Activated CD4-positive, alpha-beta T cell treated with anti-CD3 and anti-CD28 coated beads for 4 hours (primary cell): ENCODE measurements at places on chromosomes 3 and 15.

DNA sequence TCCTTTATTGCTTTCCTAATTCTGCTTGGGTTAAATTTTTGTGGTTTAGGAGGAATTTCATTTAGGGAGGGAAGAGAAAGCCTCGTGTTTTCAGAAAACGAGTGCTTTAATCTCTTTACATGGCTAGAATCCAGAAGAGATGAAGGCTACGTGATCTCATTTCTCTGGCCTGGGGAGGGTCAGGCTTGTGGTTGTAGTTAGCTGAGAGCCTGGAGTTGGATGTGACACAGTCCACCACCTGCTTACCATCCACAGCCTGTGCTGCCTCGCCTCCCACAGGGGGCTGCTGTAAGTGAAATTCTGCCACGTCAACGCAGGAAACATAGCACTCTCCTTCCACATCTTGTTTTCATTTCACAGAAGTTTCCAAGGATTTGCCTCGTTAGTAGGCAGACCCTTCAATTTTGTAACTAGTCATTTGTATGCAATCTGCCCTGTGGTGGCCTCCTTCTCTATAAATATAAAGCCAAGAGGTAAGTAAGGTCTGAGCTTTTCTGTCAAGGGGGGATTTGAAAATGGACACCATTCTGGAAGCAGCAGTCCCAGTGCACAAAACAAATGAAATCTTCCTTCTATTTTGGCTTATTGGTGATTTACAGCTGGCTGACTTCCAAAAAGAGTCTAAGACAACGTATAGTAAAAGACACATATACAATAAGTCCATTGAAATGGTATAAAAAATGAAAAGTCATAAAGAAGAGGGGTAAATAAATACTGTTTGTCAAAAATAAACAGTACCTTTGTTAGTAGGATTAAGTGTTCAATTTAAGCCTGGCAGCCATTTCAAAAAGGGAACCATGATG lies 3.4 kb downstream of the GXYLT2 start:
- DNase-seq: no peak

DNA sequence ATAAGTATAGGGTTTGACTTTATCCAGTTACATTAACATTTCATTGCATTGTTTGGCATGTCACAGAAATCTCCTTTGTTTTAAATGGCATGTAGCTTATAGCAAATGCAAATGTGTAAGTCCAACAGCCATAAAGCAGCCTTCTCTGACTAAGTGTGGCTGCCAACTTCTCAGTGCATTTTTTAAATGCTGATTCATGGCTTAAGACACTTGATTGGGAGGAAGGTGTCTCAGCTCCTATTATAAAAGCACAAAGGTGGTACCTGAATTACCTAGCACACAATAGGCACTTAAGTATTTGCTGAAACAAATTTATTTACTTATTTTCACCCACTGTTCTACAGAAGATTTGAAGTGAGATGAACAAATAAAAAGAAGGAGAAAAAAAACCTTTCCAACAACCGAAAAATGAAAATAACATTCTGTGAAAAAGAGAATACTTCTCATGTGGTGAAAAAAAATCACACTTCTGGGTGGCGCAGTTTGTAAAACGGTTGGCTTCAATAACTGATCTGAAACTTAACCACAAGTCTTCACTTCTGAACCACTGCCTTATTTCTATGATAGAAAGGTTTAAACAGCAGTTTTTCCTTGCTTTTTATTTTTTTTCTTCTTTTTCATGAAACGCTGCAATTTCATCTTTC lies 105.5 kb upstream of the ICE2 start:
- no peak for DNase-seq

DNA sequence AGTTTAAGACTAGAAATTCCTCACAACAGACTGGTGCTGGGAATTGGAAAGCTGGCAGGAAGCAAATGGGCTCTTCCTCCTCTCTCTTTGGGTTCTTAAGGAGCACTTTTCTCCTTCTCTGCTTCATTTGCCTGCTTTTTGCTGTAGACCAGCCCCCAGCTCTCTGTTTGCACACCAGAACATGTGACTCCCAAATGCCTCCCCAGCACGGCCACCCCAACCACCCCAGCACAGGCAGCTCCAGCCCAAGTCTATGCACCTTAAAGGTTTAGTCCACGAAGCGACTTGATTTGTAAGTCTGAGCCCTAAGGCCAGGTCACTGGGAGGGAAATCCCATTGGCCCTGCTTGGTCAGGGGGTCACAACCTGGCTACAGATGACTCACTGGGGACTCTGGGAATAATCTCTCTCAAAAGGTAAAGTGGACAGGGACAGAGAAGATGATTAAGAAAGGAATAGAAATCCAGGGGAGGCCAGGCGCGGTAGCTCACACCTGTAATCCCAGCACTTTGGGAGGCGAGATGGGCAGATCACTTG lies 377.8 kb upstream of the PROK2 start:
- no peak for DNase-seq

DNA sequence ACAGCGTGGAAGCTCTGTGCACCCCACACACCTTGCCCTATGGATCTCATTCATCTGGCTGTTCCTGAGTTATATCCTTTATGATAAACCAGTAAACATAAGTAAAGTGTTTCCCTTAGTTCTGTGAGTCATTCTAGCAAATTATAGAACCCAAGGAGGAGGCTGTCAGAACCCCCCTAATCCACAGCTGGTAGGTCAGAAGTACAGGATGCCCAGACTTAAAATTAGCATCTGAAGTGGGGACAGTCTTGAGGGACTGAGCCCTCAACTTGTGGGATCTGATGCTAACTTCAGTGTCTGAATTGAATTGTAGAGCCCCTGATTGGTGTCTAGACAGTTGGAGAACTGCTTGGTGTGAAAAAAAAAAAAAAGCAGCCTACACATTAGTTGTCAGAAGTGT lies 75.1 kb downstream of the B3GNT5 start:
- DNase-seq: no peak

DNA sequence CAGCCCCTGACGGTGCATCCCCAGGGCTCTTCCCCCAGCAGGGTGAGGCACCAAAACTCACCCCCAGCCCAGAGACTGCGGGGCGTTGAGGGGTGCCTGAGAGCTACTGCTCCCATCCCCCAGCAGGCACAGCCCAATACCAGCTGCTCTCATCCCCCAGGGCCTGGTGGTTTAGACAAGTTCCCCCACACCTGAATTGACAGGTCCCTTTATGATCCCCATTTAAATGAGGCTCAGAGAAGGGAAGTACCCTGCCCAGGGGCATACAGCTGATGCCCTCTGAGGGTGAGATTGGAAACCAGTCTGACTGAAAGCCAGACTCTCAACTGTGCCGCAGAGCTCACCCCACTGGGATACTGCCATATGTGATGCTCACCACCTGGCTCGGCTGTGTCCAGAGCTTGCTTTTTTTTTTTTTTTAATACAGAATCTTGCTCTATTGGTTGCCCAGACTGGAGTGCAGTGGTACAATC lies 20.1 kb downstream of the DUSP7 start:
- no peak for DNase-seq

DNA sequence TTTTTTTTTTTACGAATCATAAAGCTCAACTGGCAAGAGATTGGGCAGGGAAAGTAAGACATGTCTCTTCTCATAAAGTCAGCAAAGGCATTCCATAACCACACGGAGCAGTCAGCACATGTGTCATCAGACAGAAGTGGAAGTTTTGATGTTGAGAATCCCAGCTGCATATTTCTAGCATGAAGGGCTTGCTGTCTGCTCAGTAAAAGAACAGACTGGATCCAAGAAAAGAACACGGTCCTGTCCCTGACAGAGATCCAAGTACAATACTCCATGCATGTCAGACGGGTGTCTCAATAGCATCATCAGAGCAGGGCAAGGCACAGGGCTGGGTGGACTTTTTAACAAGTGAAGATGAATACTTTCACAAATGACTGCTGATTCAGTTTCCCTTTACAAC lies 38.2 kb downstream of the ABI3BP start:
- DNase-seq: no peak

- no peak for DNase-seq
These were observed 107.7 kb downstream of the MYO5A start for GRCh38 chr15:52421029-52421428.

DNA sequence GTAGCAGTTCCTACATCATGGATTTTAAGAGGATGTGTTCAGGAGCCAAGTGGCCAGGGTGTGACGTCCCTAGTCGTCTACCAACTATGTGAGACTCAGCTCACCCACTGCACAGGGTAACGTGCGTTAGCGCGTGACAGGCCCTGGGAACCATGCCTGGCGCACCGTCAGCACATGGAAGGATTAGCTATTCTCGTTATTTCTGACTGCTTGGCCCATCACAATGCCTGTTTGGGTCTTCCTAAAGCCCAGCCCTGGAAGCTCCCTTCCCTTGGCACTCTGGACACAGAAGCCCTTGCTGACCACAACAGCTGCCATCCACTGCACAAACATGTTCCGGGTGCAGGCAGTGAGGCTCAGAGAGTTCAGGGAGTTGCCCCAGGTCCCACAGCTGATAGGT lies 91.0 kb upstream of the RPL32 start:
- DNase-seq: no peak
